CD4-positive, alpha-beta T cell treated with Interleukin-6 for 4 hours (primary cell): ENCODE measurements at places on chromosomes 11 and 22.
A peak's percentile ranks its signal among the peaks of the same experiment; 100 is the strongest.

DNA sequence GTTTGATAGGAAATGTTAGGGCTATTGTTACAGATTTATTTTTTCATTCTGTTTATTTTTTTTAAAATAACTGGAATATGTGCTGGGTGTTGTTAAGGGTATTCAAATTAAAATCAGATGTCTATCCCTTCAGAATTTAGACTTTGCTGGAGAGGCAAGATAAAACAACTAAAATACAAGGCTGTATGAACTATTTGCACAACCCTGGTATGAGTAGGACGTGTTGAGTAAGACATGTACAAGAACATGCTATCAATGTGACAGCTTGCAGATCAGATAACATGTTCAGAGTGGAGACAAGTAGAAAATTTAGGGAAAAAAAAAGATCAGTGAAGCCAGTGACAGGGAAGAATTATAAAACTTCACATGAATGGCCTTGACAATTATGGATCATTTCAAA is 853.5 kb downstream of the METTL15 start:
- no peak for DNase-seq

GRCh38 chr11:104918113-104918824 is 20.0 kb upstream of the CASP12 start:
- DNase-seq = no peak

DNA sequence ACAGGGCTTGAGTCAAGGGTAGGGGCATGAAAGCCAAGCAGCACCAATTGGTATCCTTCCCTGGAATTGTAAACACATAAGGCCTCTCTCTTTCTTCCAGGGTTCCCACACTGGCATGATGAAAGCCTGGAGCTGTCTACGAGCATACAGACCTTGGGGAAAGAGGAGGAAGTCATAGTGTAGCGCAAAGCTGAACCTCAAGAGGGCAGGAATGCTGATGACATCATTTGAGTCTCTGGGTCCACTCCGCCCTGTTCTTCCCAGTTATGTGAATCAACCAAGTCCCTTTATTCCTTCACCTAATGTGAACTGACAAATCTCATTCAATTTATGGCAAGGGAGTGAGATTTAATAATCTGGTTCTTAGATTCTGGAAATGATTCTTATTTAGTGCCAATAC is 266.4 kb upstream of the NCAM1 start:
- DNase-seq = no peak

GRCh38 chr22:17370026-17370765 is 936 bp downstream of the CECR2 start:
- no peak for DNase-seq

GRCh38 chr11:3169255-3170043 is 4.3 kb upstream of the OSBPL5 start:
- peak; percentile 21 for DNase-seq

GRCh38 chr11:18633256-18634139 is 644 bp downstream of the SPTY2D1 start:
- peak; percentile 24 for DNase-seq

DNA sequence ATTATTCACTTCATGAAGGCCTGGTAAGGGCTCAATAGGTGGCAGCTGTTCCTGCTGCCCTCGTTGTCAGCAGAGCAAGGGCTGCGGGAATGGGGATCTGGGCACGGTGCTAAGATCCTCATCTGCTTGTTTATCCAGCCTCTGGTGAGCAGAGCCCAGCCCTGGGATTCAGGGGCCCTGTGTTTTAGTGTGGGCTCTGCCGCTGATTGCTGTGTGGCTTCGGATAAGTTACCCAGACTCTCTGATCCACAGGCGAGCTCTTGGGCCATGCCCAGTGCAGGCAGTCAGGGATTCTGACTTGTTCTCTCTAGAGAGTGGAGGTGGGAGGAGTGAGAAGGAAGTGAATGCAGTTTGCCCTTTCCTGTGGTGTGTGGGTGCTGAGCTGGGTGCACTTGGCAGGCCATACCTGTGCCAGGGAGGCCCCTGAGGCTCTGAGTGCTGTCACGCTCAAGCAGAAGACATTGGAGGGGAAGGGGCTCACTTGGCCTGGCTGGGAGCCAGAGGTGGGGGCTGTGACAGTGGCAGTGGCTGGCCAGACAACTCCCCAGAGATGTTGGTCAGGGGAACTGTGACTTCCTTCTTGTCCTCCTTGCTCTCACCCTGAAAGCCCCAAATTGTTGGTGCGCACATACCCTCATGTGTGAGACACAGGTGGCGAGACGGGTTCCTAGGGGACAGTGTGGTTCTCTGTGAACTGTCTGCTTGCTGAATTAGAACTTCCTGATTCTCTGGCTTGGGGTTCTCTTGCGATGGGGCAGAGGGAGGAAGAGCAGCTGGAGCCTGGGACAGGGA is 43.7 kb downstream of the CD82 start:
- DNase-seq = peak; percentile 54

- DNase-seq = no peak
Measured at GRCh38 chr11:109865548-109866186, 227.5 kb upstream of the ZC3H12C start.

- no peak for DNase-seq
Measured at GRCh38 chr11:58933661-58934060, 5.6 kb upstream of the GLYATL1 start.

GRCh38 chr11:85276332-85276731 is 350.8 kb downstream of the DLG2 start:
- no peak for DNase-seq

GRCh38 chr11:19072464-19072863 is 11.9 kb upstream of the MRGPRX2 start:
- no peak for DNase-seq
